Dermis blood vessel endothelial cell (primary cell): ENCODE measurements at places on chromosomes 7 and 10. TPM values are rescaled to one million over a fixed set of nuclear protein-coding genes. Genes with fewer than 3 reads are reported as not detected.

SHH gene
- 0.05 TPM in 1 of 2 replicates, not detected in the other for total RNA-seq

DNA sequence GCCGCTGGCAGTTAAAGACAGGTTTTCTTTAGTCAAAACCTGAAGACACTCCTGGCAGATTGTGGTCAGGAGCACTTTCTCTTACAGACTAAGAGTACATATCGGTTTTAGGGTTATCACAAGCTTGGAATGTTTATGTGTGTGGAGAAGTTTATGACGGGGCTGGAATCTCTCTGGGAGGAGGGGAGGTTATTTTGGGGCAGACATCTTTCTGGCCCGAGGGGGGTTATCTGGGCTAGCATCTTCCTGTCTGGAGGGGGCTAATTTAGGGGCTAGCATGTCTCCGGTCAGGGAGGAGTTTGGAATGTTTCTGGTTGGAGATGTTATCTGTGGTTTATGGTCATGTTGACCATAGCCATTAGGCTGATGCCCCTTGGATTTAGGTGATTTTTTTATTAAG lies 141.2 kb upstream of the KIF5B start:
- no peak for DNase-seq

DNA sequence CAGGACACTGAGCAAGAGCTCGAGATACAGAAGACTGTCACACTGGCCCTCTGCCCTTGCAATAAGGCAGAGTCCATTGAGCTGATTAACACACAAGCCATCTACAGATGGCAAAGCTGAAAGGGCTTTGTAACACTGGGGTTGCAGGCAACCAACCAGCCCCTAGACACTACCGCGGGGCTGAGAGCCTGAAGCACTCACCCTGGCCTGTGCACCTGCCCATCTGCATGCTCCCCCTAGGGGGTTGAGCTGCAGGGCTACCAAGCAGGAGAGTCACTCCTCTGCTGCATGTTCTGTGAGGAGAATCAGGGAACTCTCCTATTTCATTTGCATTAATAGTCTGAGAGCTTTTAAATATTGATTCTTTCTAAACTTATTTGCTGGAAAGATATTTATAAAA lies 128.1 kb upstream of the VIPR2 start:
- no peak for DNase-seq

DNA sequence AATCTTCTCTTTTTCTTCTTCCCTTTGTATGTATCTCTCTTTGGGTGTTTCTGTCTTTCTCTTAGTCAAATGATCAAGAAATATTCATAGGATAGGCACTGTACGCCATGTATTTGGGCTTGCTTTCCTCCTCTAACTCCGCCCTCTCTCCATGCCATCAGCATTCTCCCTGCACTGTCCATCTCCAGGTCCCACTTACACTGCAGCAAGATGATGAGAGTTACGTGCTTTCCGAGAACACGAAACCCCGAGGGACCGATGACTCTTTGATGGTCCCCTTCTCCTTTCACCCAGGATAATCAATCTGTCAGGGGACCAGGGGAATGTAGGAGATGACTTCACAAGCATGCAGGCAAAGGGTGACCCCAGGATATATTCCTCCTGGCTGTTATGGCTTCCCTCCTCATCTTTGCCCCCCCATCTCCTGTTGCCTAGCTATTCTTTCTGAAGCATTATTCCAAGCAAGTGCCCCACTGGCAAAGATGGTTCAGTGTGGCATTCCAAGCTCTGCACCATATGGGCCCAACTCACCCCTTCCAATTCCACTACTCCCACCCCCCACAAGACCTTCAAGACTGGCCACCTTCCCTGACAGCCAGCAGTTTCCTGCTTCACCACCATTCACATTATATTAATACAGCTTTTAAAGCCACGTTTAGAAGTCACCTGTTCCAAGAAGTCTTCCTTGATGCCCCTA lies 40.0 kb downstream of the HIF1AN start:
- DNase-seq = no peak

MUC3A gene
- total RNA-seq = 0.19 TPM in 1 of 2 replicates, not detected in the other

DNA sequence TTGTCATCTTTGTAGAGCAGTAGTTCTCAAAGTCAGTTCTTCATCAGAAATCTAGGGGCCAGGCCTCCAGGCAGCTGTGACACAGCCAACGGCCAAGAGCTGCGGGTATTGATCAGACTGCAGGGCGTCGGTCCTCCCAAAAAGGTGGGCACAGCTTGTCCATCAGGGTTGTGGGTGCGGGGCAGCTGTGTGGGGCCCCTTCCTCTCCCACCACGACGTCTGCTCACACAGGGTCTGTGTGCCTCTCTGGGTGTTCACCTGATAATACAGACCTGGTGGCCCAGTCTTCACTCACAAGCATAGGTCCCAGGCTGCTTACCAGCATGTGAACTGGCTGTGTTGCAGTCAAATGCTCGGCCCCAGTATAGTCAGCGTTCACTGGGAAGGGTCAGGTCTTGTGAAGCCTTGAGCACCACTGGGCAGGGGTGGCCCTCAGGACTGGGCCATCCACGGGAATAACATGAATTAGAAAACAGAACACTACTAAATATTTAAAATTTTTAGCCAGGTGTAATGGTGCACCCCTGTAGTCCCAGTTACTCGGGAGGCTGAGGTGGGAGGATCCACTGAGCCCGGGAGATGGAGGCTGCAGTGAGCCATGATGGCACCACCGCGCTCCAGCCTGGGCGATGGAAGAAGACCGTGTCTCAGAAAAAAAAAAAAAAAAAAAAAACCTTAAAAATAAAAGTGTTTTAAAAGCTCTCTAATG lies 102.8 kb upstream of the DIP2C start:
- no peak for DNase-seq

GRCh38 chr10:119306986-119307392 lies 99.6 kb downstream of the GRK5 start:
- DNase-seq = peak; percentile 28

DNA sequence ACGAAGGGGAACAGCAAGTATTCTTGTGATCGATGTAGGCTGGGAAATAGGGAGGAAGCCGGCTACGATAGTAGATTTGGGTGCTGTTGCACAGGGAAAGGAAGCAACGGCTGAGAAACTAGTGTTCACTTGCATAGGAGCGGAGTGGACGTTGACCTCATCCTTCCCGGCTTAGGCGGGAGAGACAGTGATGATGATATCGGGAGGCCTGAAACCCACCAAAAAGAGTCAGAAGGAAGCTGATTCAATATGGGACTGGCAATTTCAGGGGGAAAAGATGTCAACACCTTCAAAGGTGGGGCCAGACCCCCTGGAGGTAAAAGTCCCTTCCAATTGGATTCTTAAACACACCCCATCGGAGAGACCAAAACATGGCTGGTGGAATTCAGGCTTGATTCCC lies 61.3 kb downstream of the CARD11 start:
- no peak for DNase-seq

- no peak for DNase-seq
Measured at GRCh38 chr10:72218726-72219125, 2.6 kb upstream of the ASCC1 start.

GRCh38 chr7:2217716-2218443 lies 14.9 kb downstream of the MAD1L1 start:
- peak; percentile 35 for DNase-seq

MYH16 gene
- 0.19 TPM in 1 of 2 replicates, not detected in the other for total RNA-seq

- no peak for DNase-seq
Measured at GRCh38 chr10:133225707-133226191, 4.3 kb upstream of the UTF1 start.

- DNase-seq = peak; percentile 62
Measured at GRCh38 chr7:148262721-148263229, 327.8 kb upstream of the C7orf33 start.

DNA sequence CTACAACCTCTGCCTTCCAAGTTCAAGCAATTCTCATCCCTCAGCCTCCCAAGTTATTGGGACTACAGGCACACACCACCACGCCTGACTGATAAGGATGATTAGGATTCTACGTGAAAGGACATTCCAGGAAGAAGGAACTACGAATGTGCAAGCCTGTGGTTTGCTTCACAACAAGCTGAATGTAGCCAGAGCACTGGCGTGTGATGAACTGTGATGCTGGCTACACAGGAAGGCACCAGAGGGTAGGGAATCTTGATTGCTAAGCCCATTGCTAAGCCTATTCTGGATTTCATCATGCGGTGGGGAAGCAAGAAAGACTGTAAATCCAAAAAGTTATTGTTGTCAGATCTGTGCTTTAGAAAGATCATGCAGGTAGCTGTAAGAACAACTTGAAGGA lies 72.3 kb upstream of the SRRM3 start:
- no peak for DNase-seq

GRCh38 chr7:27179503-27180430 lies 5.3 kb downstream of the HOXA11 start:
- peak; percentile 84 for DNase-seq

GRCh38 chr7:40808378-40808942 lies 673.7 kb downstream of the SUGCT start:
- no peak for DNase-seq

- no peak for DNase-seq
Measured at GRCh38 chr7:76514926-76515771, 4.8 kb downstream of the UPK3B start.

DNA sequence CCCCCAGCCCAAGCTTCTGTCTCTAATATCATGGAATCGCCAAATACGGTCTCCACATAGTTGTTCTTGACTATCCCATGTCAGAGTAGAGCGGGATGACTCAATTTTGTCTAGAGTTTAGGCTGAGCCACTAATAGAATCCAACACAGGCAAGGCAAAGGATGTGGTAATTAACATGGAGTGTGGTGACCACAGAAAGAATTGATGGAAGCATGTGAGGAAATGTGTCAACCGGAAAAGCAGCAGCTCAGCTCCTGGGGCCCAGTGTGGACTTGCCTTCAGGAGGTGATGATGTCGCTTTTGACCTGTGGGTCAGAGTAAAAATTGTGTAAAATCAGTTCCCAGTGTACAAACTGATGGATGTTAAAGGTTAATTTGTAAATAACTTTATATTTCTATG lies 139.3 kb upstream of the KLF6 start:
- DNase-seq = peak; percentile 99

DNA sequence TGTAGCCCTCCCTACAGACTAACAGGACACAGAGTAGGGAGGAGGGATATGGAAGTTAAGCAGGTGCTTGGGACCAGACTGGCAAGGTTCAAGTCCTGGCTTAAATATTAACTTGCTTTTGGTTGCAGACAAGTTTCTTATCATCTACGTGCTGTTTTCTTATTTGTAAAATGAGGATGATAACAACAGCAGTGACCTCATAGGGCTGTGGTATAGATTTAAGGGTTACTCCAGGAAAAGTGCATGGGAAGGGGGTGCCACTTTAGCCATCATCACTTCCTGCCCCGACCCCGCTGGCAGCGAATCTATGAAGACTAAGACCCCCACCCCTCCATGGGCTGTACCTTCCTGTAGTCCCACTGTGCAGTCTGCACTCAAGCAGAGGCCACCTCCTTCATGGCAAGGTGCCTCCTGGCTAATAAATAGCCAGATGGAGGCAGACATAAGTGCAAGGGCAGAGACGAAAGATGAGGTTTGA lies 250.2 kb downstream of the COBL start:
- DNase-seq = no peak

- no peak for DNase-seq
Measured at GRCh38 chr10:64881257-64881656, 1360.1 kb downstream of the REEP3 start.

DNA sequence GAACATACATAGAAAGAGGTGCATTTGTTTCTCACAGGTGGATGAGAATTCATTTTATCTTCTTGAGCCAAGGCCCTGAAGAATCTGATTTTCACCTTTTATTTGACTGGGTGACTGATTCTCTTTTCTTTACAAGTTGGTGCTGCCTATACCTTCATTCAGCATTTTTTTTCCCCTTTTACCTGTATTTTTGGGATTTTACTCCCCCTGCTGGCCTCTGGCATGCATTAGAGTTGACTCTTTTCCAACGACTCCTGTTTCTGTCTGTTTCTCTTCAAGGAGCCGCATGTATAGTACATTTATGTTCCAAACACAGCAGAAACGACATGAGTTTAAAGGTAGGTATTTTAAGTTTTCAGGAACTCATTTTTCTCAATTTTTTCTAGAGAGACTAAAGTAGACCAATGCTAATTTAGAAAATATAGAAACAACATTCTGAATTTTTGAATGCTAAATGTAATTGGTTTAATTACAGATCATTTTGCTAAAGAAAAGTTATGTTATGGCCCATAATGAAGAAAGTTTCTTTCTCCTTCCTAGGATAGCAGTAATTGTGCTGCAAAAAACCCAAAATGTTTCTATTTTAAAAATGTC lies 149.8 kb upstream of the HDAC9 start:
- peak; percentile 64 for DNase-seq

GRCh38 chr7:19713676-19714075 lies 4.8 kb upstream of the POLR1F start:
- DNase-seq = peak; percentile 70

NEBL gene
- total RNA-seq = 2.6 and 2.9 TPM in 2 replicates

- no peak for DNase-seq
Measured at GRCh38 chr10:113444766-113445365, 108.0 kb upstream of the HABP2 start.

DNA sequence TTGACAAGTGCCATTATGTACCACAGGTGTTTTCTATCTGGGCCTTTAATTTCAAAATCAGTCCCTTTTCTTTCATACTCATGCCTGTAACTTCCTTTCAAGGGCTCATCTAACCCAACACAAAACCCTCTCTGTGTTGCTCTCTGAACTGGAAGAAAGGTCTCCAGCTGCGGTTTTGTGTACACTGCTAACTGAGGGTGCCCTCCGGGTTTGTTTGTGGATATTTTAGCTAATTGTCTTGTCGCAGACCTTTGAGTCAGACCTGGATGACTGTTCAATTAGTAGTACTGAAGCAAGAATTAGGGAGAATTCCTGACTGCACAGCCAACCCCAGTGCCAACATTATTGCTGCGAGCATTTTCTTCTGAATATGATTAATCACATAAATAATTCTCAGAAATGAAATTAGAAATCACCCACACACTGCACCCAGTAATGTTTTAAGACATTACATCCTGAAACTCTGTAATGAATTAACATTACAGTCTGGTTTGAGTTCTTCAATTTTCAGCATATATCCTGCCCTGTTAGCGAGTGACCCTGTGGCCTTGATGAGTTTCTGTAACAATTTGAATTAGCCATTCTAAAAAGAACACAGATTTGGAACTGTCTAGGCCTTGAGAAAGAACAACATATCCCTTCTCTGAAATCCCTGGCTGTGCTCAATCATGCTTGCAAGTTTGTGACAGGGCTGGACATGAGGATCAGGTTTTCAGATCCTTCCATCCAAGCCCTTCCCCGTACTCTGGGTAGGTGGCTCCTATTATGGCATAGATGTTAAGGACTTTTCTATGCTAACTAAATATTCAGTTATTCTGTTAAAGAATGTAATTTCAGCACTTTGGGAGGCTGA lies 460.1 kb downstream of the PLXDC2 start:
- no peak for DNase-seq

DNA sequence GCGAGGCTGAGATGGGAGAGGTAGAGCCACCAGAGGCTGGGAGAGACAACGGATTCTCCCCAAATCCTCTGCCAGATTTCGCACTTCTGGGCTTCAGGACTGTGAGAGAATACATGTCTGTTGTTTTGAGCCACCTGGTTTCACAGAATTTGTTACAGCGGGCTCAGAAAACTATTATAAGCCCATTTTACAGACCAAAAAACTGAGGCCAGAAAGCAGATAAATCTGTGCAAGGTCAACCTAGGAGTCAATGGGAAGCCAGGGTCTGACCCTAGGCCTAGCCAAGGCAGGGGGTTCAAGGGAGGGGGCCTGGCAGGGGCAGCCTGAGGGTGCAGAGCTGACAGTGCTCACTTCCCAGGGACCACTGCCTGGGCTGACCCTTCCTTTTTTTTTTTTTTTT lies 8.7 kb downstream of the MYL10 start:
- DNase-seq = no peak

OR2A42 gene
- not detected in 2 replicates for total RNA-seq

GRCh38 chr7:125459038-125459437 lies 529.4 kb upstream of the POT1 start:
- no peak for DNase-seq

- DNase-seq = no peak
Measured at GRCh38 chr7:138208864-138209263, 132.6 kb downstream of the AKR1D1 start.

STN1 gene
- total RNA-seq = 39.4 and 39.5 TPM in 2 replicates

MMD2 gene
- not detected in 2 replicates for total RNA-seq
